Bronchial smooth muscle cell (primary cell): ENCODE measurements at places on chromosomes 3 and 15. TPM values are rescaled to one million over a fixed set of nuclear protein-coding genes. Genes with fewer than 3 reads are reported as not detected.

Gene RNF168
- total RNA-seq: 13.2 and 16.7 TPM in 2 replicates

Gene EBLN2
- total RNA-seq: 3.3 and 3.8 TPM in 2 replicates

Gene GOLGA6L7
- total RNA-seq: not detected in 2 replicates

Gene COL6A5
- total RNA-seq: not detected in 2 replicates

Gene HRG
- total RNA-seq: not detected in 2 replicates

Gene CHRD
- total RNA-seq: 1.1 and 6.1 TPM in 2 replicates

Gene ATP10A
- total RNA-seq: 2.5 and 4.3 TPM in 2 replicates

Gene SLC28A1
- not detected in 2 replicates for total RNA-seq

Gene CPB1
- total RNA-seq: 0.17 TPM in 1 of 2 replicates, not detected in the other

Gene RAD51
- 1.4 TPM in 2 replicates for total RNA-seq

Gene ROPN1B
- total RNA-seq: not detected in 2 replicates

Gene STAC
- 0.47 TPM in 1 of 2 replicates, not detected in the other for total RNA-seq
